Ovary (tissue), 10 donors: ENCODE measurements at places on chromosomes 3 and 15. TPM values are rescaled to one million over a fixed set of nuclear protein-coding genes. Genes with fewer than 3 reads are reported as not detected.
A peak's percentile ranks its signal among the peaks of the same experiment; 100 is the strongest.

DNA sequence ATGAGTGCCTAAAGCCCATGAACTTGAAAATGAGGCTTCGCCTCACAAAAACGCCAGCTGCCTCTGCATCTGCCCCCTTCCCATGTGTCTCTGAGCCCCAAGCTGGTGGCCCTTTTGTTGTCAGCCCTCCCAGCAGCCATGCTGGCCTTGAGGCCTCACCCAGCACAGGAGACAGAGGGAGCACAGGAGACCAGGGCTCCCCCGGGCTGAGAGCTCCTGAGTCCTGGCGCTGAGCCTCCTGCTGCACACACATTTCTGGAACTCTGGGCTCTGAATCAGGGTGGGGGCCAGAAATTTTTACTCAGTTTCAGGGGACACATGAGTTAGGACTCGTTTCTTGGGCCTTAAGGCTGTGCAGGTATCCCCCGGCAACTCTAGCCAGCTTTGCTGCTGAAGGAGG lies 56.4 kb upstream of the ACAD9 start:
- no peak for DNase-seq

GRCh38 chr3:69033470-69033869 lies 18.7 kb downstream of the TMF1 start:
- no peak for DNase-seq

DNA sequence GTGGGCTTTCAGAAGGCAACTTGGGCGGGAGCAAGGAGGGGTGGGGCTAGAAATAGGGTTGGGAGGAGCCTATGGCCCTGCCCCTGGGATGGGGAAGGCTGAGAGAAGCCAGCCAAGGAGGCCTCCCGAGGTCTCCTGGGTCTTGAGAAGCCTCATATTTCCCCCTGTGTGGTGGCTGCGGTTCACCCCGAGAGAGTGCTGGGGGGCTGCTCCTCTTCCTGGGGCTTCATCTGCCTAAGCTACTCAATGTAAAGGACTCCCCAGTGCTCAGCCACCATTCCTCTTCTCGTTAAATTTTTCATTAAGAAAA lies 174.3 kb downstream of the SMAD6 start:
- no peak for DNase-seq

AMIGO3 gene
- total RNA-seq = 0.28 TPM

LDHAL6B gene
- total RNA-seq = not detected

SERINC4 gene
- 0.22 TPM for total RNA-seq

- peak; percentile 32 for DNase-seq
Measured at GRCh38 chr3:123365450-123366143, 83.3 kb downstream of the ADCY5 start.

GRCh38 chr3:193593668-193594030 lies 641 bp downstream of the OPA1 start:
- no peak for DNase-seq

- DNase-seq = no peak
Measured at GRCh38 chr15:94238539-94239118, 7.3 kb downstream of the MCTP2 start.

DNA sequence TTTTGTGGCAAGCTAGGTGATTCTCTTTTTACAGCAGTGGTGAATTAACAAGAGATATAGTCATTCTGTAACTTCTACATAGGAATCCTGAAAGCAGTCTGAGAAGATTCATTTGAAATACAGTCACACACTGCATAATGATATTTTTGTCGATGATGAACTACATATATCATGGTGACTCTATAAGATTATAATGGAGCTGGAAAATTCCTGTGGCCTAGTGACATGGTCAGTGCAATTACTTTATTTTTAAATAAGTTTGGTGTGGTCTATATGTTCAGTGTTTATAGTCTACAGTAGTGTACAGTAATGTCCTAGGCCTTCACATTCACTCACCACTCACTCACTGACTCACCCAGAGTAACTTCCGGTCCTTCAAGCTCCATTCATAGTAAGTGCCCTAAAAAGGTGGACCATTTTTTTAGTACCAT lies 511.4 kb upstream of the MCTP2 start:
- DNase-seq = no peak

CDHR4 gene
- total RNA-seq = 1.3 TPM

CIDEC gene
- 1.2 TPM for total RNA-seq

STRIT1 gene
- total RNA-seq = not detected

DNA sequence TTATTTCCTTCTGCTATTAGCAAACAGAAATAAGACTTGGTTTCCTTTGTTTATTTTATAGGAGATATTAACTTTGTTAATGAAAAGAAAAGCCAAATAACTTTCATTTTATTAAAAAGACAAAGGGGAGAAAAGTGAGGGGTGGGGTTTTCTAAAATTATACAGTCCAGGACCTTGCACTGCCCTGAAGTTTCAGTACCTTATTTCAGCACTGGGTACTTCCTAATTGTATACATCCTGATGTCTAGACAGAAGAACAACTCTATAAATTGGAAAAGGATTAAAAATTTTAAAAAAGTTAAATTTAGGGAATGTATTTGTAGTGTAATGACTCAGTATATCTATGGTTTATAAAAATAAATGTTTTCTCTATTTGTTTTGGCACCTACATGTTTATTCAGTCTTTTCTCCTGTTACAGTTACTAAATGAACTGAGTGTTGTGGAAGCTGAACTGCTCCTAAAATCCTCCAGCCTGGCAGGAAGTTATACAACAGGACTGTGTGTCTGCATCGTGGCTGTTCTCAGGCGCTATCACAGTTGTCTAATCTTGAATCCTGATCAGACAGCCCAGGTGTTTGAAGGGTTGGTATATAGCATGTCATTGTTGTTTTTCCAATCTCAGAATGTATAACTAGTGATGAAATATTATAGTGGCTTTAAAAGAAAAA lies 27.6 kb upstream of the P2RY13 start:
- DNase-seq = no peak

PEX11A gene
- 10.9 TPM for total RNA-seq

GRCh38 chr3:153284282-153284938 lies 122.4 kb downstream of the RAP2B start:
- peak; percentile 47 for DNase-seq

GRCh38 chr3:146133441-146133840 lies 27.5 kb downstream of the PLOD2 start:
- DNase-seq = no peak

DNA sequence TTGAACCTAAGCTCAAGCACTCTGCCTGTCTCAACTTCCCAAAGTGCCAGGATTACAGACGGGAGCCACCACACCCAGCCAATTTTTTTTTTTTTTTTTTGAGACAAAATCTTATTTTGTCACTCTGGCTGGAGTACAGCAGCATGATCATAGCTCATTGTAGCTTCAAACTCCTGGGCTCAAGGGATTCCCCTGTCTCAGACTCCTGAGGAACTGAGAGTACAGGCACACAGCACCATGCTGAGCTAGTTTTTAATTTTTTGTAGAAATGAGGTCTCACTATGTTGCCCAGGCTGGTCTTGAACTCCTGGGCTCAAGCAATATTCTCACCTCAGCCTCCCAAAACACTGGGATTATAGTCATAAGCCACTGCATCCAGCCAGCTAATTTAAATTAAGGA lies 36.8 kb upstream of the SUCLG2 start:
- DNase-seq = no peak

LYSMD4 gene
- 11.6 TPM for total RNA-seq

DNA sequence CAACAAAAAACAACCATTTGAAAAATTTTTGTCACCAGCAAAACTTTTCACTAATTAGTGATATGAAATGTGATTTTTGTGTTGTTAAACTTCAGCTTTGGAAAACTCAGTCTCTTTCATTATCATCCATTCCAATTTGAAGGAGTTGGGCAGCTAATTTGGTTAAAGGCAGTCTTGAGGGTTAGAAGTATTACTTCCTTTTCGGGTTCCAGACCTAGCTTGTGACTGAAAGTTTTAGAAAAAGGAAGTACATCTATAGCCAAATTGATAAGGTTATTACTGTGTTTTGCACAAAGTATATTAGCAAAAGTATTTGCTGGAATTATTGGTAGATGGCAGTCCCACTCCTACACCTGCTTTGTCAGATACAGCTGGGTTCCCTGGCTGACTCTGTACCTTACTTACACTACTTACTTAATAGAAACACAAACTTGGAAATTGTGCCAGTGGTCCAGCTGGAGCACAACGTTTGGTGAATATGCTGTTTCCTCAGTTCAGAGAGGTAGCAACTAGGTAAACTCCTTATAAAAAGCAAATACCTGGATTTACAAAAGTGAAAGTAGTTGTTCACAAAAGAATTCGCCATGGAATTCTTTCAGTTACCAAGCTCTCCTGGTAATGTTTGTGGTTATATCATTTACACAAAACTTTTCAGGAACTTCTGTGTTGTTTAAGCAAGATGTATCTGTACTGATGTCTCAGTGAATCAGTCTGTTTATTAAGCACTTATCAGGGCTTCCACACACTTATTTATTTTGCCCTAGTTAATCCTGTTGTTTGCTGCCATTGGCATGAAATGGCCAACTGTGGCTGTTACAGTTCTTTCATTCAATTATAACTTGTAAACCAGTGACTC lies 31.6 kb downstream of the TIPARP start:
- DNase-seq = no peak

DNA sequence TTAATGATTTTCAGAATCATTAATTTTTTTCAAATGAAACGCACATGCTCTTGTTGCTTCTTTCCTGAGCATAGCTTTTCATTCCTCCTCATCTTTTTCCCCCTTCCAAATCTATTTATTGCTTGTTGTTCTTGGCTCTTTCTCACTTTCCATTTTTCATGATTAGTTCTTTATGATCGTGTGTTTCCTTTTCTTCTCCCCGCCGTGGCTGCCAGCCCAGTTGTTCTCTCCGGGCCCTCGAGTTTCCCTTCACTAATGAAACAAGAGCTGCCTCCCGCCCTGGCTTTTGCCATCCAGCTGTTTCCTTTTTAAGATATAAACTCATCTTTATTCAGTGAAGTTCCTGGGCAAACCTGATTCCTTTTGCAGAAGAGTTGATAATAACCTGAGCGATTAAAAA lies 170.2 kb upstream of the NR2F2 start:
- peak; percentile 64 for DNase-seq

GRCh38 chr3:169998668-169999131 lies 32.1 kb downstream of the SEC62 start:
- DNase-seq = no peak

LMAN1L gene
- not detected for total RNA-seq

GRCh38 chr3:119911748-119912147 lies 129.8 kb downstream of the NR1I2 start:
- DNase-seq = no peak

DNA sequence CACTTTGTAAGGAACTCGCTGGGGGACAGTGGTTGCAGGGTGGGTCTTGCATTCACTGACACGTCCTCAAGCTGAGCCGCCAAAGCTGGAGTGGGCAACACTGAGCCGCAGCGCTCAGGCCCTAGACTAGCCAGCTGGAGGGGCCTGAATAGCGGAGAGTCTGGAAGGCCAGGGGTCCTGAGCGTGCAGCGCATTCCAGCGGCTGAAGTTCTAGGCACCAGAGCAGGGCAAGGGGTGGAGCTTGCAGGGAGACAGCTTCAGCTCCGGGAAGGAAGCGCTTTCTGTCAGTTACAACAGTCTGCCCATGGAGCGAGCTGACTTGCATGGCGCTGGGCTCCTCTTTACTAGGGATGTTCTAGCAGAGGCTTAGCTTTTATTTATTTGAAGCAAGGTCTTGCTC lies 2.7 kb downstream of the MAP6D1 start:
- DNase-seq = no peak

- no peak for DNase-seq
Measured at GRCh38 chr3:158696618-158697017, 24.2 kb upstream of the LXN start.

- DNase-seq = no peak
Measured at GRCh38 chr3:46222435-46223161, 14.5 kb upstream of the CCR1 start.

DNA sequence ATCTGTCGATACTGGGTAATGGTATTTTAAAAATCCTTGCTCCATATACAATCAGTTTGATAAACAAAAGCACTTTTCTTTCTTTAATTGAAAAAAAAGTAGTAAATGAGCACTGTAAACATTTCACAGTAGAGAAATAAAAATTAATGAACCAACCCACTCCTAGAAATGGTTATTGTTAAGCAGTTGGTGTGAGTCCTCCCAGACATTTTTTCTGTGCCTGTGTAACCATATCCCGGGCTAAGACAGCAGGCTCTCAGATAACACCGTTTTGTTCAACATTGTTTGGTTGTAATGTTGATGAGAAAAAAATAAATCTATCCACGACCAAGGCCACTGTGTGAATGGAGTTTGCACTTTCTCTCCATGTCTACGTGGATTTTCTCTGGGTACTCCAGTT lies 42.6 kb downstream of the PXK start:
- no peak for DNase-seq

DNA sequence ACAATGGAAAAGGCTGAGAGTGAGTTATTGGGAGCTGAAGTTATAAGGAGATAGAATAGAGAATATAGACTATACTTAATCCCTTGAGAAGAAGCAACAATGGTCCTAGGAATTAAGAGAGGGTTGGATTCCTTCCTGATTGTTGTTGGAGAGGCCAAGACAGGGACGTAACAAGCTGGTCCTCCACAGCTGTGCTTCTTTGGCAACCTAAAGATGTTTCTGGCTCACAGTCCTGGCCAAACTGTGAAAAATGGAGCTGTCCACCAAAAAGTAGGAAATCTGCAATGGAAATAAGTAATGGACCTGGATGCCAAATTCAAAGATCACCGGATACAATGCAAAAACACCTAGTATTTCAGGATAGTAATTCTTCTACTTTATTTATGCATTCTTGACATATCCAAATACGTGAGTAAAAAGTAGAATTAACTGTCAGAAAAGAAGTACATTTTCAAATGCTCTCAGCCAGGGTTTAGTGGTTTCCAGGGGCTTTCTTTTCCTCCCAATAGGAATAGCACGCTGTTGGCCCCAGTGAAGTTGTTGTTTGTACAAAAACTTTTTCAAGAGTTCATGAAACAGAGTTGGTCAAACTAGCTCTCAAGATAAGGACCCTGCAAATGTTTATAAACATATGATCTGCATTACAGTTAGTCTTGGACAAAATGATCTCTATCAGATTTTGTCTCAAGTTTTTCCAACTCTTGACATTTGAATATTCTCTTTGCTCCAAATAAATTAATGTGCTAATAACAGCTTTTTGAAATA lies 28.3 kb downstream of the CERS3 start:
- DNase-seq = no peak

GRCh38 chr15:49751191-49751590 lies 130.3 kb downstream of the DTWD1 start:
- no peak for DNase-seq
